ENCODE measurements at places on chromosomes 12 and 14.

DNA sequence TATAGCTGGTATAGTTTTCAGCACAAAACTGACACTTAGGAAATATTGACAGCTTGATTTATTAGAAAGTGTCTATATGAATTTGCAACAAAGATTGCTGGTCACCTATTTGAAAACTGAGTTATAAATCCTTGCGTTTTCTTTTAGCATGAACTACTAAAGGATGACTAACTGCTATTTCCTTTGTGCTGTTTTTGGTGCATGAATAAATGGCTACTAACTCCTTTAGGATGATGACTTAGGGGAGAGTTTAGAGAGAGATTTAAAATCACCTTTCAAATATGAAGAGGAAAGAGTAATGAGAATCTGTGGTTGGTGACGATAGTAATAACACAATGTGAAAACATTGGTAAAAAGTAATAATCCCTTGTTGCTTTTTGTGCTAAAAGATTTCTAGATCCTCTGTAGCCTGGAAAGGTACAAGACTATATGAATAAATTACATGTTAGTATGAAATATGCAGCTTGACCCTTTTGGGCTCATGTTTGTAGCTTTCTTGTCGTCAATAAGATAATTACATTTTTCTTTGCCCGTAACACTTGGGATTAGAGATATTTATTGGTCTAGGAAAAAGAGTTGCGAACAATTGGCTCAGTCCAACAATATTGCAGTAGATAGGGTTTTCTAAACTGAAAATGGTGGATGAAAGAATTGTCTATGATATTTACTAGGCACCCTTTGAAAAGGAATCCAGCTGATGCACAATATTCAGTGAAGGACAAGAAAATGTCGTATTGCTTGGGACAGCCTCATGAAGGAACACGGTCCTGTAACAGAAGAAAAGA lies 453.0 kb downstream of the ADAMTS20 start:
- DNase-seq = no peak

DNA sequence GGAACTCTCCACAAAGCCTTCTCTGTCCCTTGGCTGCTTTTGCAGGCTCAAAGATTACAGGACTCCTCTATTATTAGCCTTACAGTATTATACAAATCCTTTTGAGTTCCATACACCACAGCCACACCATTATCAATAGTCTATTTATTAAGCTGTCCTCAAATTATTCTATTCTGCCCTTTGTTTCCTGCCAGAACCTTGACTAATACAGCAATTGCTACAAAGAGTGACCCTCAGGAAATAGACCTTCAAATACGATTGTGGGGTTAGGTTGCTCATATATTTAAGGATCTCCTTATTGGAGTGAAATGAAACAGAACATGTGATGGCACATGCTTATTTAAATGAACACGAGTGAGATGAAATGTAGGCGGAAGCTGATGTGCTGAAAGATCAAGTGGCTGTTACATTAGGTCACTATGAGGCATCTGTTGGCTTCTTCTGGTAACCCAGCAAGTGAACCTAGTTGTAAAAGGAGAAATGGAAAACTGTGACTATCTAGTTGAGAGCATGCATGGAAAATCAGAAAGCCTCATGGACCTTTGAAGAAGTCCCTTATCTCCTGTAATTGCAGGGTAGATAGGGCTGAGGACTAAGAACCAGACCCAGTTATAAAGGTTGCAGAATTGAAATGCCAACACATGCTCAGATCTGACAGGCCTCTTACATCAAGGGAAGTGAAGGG lies 75.5 kb downstream of the AVPR1A start:
- DNase-seq = no peak

GRCh38 chr12:50400104-50400637 lies 514 bp upstream of the LARP4 start:
- DNase-seq = peak; percentile 45

DNA sequence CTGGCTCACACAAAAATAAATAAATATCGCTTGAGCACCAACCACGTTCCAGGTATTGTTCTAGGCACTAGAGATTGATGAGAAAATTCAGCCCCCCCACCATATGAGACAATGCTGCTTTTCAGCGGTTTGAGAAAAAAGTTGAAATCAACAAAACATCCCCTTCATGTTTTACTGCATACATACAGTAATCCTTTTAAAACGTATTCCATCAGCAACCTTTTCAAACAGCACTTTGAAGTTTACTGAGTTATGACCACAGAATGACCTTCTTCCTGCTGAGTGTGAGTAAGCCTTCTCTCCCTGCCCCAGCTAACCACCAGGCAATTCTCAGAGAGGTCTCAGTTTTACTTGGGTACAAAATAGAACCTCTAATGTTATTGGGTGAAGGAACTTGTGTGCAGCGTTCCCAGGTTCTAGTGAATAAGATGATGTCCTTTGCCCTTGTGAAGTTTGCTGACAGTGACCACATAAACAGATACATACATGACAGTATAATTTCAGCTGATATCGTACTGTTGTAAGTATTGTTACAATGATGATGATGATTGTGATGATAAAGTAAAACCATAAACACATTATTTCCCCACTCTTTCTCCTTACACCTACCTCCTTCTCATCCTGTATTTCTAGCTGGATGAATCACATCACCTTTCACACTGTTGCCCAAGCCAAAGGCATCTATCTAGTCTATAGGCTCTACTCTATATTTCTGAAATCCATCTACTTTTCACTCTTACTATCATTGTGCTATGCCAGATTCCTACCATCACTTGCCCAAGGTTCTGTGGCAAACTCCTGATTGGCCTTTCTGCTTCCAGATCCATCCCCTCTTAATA lies 124.4 kb upstream of the KRR1 start:
- no peak for DNase-seq

DNA sequence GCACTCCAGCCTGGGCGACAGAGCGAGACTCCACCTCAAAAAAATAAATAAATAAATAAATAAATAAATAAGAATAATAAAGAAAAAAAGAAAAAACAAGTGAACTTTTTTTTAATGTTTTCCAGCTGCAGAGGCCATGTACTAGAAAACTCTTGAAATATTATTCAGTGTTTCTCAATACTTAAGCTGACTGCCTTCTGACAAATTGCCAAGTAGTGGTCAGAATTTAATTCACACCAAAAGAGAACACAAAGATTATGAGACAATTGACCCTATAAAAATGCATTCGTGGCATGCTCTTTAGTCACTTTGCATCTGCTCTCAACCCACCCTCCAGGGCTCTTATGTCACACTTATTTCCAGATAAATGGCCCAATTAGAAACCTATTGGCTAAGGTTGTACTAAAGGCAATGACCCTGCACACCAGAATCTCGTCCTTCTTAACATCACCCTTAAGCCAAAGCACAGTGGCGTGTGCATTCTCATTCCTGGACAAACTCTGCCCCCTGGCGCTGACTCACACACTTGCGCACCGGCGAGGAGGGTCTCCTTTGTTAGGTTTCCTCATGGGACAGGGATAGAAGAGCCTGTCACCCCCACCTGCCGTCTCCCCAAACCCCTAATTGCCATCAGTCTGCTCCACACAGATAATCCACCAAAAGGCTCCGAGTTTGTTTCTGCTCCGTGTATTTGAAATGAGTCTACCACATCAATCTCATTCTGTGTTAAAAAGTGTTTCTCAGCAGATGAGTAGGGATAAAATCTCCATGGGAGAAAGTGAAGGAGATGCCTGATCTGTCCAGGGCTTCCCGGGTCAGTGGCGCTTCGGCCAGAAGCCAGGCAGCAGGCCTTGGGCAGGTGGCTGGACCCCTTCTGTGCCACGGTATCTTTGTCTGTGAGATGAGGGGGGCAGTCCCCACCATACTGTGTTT lies 73.1 kb upstream of the CEP83 start:
- peak; percentile 10 for DNase-seq

GRCh38 chr12:83005534-83006197 lies 319.0 kb downstream of the TMTC2 start:
- no peak for DNase-seq

- no peak for DNase-seq
These were observed 304.2 kb upstream of the AMIGO2 start for GRCh38 chr12:47383942-47384341.

- DNase-seq = no peak
These were observed 5.9 kb downstream of the RNASE8 start for GRCh38 chr14:21063479-21063878.

DNA sequence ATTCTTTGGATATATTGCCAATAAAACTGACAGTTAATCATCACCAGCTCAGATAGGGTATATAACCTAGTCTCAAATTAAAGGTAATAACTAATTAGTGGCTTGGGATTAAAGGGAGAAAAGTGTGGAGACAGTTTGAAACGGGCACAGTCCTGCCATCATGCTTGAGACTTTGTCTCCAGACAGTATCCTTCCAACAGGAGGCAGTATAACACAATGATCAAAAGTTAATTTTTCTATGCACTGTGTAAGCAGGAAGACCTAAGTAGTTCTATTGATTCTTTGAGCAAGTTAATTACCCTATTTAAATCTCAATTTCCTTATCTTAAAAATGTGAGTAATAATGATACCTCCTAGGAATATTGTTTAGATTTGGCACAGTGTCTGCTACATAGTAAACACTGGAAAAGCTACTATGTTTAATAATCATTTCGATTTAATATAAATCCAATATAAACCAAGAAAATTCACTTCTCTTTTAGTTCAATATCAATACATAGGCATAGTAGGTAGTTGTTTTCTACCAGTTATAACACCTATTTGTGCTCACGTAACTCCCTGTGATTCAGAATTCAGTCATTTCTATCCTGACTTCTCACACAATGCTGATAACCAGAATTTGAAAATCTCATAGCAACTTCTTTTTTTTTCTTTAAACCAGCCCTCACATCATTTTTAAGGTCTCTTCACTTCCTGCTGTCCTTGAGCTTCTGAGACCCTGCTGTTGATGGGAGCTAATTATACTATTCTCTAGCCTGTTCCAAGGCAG lies 53.7 kb downstream of the GALNT4 start:
- DNase-seq = peak; percentile 11

- DNase-seq = no peak
These were observed 37.6 kb downstream of the CACNA2D4 start for GRCh38 chr12:1880876-1881275.

- DNase-seq = no peak
These were observed 341.0 kb downstream of the ZFP36L1 start for GRCh38 chr14:68451696-68452373.

- no peak for DNase-seq
These were observed 189.9 kb upstream of the PELI2 start for GRCh38 chr14:55928276-55928675.

GRCh38 chr14:79668951-79669350 lies 542.4 kb downstream of the DIO2 start:
- DNase-seq = no peak

DNA sequence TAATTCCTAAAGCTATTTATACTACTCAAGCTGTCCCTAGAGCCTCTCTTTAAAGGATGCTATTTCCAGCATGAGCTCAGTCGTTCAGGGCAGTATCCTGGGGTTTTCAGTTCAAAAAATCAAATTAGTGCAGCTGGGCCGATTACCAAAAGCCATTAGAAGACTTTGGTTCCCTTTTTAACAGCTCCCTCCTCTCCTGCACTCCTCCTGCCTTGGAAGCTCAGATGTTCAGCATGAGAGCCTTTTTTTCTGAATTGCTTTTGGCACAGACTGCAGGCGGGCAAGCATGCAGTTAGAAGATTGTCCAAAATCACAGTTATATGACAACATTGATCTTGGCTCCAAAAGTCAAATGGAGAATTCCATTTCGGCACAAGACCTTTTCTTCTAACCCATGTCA lies 179.6 kb downstream of the SLC35F4 start:
- DNase-seq = no peak

GRCh38 chr12:12428047-12428446 lies 71.2 kb downstream of the BORCS5 start:
- DNase-seq = no peak

DNA sequence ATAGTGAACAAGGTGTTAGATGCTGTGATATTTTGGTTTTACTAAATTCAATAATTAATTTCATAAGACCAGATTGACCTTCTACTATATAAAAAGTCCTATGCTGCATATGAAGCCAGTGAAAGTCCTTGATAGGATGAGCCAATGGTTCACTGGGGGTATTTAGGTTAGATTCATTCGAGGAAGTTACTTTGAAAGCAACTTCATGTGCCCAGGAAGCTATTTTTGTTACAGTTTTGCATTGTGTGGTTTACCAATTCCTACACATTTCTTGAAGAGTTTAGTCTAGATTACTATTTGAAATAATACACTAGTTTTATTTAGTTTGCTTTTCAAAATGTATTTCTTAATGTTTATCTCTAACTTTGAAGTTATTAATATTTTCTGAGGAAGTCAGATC lies 58.5 kb upstream of the RMST start:
- no peak for DNase-seq

GRCh38 chr12:33437598-33437997 lies 2.0 kb downstream of the SYT10 start:
- DNase-seq = no peak

DNA sequence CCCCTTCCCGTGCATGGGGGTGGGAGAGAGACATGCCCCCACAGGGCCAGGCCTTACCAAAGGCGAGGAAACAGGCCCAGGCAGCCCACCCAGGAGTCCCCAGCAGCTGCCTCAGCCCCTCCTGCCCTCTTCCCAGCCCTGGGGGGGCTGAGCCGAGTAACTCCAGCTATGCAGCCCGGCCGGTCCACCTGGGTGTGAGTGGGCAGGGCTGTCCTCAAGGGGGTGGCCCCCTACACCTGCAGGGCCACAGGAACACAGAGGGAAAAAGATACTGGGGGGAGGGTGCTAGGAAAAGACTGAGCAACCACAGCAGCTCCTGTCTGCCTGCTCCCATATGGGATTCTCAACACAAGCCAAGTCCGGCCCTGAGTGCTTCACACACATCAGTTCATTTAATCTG lies 7.6 kb downstream of the FIGNL2 start:
- no peak for DNase-seq

- no peak for DNase-seq
These were observed 52.8 kb downstream of the PPFIBP1 start for GRCh38 chr12:27576667-27577347.

- DNase-seq = no peak
These were observed 105.5 kb upstream of the ARHGAP5 start for GRCh38 chr14:31971612-31972011.

DNA sequence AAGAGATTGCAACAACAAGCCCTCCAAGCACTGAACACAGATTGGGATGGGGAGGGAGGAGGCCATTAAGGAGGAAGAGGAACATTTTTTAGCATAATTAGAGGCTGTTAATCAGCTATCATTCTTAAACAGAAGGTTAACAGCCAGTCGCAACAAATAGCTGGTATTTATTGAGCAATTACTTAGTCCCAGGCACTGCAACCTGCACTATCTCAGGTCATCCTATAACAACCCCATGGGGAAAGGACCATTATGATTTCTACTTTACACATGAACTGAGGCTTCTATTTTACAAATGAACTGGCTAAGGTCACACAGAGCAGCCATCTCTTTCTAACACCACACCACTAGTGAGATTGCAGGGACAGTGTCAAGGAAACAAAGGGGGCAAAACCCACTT lies 10.4 kb downstream of the RAB35 start:
- no peak for DNase-seq

GRCh38 chr12:91773749-91774429 lies 371.8 kb downstream of the BTG1 start:
- DNase-seq = no peak

- no peak for DNase-seq
These were observed 58.7 kb upstream of the STK38L start for GRCh38 chr12:27185234-27186021.

GRCh38 chr14:52998376-52999015 lies 47.6 kb upstream of the FERMT2 start:
- DNase-seq = no peak

GRCh38 chr12:103994235-103994634 lies 28.6 kb downstream of the TDG start:
- no peak for DNase-seq

All from NCI-H2081 treated with DMSO at 0.1 percent for 48 hours (cell line).